ENCODE measurements at places on chromosomes 11 and 22.
A peak's percentile ranks its signal among the peaks of the same experiment; 100 is the strongest.

GRCh38 chr22:23498811-23499798 lies 81.0 kb downstream of the IGLL1 start:
- DNase-seq: no peak

DNA sequence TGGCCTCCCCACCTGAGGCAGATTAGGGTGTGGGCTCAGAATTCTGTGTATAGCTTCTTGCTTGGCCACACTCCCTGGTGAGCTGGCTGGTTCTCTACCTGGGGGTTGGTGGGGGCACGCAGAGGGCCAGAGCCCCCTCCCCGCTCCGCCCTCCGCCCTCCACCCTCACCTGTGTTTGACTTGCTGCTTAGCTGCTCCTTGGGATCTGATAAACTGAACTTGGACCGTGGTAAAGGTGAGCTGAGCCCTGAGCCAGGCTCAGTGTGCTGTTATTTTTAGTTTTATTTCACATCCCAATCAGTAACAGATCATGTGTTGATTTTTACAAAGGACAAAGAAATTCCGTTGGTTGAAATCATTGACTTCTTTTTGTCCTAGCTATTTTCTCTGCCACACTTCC lies 2.0 kb downstream of the OVOL1 start:
- DNase-seq: no peak

GRCh38 chr11:798093-798713 lies at the start of gene SLC25A22:
SLC25A22 (minus strand) TSS chr11:798281; CDS start chr11:795006, 3,275 bp downstream.
- DNase-seq: peak; percentile 80

DNA sequence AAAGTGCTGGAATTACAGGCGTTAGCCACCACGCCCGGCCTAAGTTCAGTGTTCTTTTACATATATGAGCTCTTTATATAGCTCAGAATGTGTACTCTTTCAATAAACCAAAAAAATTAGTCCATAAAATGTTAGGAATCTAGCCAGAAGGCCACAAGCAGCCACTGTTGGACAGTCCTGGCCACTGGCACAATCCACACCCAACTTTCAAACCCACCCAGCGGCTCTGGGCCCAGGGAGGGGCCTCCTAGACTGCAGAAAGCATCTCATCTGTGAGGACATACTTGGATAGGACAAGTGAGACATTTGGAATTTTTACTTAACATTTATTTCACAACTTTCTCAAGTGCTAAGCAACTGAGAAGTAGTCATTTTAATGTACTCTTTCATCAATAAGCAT lies 6.4 kb downstream of the PACSIN2 start:
- no peak for DNase-seq

DNA sequence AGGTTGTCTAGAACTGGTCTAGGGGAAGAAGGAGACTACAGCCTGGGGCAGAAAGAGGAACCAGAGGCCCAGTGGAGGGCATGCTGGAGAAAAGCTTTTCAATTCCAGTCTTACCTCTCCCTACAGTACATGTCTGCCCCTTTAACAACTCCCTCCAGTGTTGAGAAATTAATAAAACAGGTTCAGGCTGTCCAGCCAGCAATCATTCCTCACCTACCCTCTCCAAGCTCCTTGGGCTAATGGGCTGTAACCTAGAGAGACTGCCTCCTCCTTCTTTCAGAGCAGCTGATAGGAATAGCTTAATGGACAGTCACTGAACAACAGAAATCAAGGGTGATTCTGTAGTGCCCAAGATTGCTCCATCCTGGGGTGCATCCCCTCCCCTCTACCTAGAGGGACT lies 8.8 kb downstream of the SLC35F2 start:
- no peak for DNase-seq

GRCh38 chr11:128970598-128971190 lies 28.0 kb upstream of the TP53AIP1 start:
- DNase-seq: no peak

DNA sequence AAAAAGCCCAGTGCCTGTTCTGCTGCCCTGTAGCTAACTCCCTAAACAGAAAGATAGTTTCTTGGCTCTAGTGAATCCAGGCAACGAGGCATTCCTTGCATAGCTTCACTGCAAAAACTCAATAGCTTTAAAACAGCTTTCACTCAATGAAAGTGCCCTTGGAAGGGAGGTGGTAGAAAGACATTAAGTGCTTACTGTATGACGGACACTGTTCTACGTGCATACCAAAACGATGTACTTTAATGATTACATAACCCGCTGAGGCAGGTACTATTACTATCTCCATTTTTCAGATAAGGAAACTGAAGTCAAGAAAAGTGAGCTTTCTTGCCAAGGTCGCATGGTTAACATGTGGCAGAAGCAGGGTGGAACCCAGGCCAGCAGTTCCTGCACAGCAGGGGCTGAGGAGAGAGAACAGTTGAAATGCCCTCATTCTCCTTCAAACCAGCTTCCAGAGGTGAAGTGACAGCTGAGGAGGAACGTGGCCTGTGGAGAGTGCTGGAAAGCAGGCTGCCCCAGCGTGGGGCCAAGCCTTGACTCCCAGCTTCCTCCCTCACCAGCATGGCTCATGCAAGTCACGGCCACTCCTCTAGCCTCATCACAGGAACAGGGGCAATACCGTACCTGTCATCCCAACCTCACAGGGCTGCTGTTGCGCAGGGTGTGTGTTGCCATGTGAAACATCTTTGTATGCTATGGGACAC lies 227.5 kb upstream of the NARS2 start:
- DNase-seq: no peak

GRCh38 chr11:41414771-41415440 lies 44.5 kb downstream of the LRRC4C start:
- DNase-seq: no peak

GRCh38 chr22:50025993-50026392 lies 13.4 kb upstream of the IL17REL start:
- no peak for DNase-seq

DNA sequence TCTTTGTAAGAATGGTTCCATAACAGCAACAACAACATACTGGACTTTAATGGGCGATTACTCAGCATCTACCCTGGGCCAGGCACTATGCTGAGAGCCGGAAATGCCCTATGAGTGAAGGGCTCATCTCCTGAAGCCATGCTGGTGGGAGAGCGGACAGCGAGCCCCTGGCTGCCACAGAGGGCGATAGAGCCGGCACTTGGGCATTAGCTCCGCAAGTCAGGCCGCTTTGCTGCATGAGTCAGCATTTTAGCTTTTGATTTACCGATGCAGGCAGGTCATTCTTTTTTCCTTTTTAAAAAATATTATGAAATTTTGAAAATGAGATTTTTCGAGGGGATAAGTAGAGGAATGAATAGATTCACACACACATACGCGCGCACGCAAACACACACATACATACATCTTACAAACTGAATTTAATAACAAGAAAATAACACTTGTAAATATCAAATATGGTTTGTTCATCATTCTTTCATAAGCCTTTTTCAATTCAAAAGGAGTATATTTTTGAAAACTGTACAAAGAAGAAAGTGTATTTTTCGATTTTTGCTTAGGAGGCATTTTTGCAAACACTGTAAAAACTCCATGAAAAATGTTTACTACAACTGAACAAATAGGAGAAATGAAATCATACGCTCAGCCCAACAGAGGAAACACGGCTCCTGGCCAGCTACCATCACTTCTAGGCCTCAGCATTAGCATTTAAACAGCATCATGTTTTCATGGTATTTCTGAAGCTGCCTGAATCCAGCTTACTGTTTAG lies 667.3 kb downstream of the OPCML start:
- DNase-seq: no peak

- no peak for DNase-seq
Observed at GRCh38 chr11:18392434-18393321, 1.7 kb upstream of the LDHA start.

DNA sequence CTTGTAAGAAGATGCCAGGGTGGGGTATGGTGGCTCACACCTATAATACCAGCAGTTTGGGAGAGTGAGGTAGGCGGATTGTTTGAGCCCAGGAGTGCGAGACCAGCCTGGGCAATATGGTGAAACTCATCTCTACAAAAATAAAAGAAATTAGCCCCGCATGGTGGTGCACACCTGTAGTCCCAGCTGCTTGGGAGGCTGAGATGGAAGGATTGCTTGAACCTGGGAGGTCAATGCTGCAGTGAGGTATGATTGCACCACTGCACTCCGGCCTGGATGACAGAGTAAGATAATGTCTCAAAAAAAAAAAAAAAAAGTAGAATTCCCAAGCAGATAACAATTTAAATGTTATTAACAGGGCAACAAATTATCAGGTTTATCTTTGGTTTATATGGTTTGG lies 20.2 kb downstream of the ACER3 start:
- no peak for DNase-seq

GRCh38 chr11:107702723-107703122 lies 9.1 kb downstream of the SLN start:
- DNase-seq: no peak

DNA sequence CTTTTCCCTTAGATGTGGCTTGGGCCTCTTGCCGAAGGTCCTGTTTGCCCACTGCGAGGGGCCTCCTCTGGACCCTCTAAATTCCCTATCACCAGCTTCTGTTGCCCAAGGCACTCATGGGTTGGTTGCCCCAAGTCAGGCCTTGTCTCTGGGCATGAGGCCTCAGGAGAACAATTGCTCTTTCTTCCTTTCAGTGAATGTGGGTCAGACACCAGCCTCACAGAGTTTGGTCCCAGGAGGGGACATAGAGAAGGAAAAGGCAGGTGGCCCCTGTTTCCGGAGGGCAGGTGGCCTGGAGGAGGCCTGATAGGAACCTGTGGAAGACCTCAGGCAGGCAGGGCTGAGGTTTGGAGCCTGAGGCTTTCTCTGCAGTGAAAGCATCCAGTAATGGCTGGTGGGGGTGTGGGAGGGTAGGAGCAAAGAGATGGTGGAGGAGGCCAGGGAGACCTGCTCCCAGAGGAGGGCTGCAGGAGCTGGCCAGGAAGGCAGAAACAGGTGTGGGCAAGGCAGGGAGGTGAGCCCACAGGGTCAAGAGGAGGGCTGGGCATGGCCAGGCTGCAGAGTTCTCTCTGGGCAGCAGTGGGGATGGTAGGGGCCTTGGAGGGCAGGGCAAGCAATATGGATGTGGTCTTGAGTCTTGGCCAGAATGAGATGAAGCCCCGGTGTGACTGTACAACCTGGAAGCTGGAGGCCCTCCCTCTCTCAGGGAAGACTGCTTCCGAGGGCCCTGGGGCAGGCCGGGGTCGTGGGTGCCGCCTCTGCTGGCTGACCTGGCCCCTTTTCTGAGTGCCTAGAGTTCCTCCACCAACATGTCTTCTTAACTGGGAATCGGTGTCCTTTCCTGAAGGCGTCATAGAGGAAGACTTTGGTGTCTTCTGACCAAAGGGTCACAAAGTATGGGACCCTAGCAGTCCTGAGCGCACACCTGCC lies 28.0 kb upstream of the LMO1 start:
- DNase-seq: no peak

DNA sequence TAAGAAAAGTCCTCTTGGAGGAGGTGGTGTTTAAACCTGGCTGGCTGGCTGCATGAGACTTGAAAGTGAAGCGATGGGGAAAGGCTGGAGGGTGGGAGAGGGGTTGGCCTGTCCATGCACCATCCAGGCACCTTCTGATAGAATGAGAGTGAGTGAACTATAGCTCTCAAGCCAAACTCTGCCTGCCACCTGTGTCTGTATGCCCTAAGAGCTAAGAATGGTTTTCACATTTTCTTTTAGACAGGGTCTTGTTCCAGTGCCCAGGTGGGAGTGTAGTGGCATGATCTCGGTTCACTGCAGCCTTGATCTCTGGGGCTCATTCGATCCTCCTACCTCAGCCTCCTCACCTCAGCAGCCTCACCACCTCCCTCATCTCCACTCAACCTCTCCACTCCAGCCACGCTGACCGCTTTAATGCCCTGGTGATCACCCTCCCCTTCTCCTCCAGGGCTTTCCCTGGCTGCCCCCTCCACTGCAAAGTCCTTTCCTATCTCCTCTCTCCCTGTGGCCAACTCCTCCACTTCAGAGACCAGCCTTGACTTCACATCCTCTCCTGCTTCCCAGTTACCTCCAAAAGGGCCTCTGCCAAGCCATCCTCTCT lies 38.3 kb upstream of the DKK3 start:
- DNase-seq: no peak

GRCh38 chr22:19674929-19675253 lies 39.4 kb upstream of the SEPTIN5 start:
- DNase-seq: no peak

DNA sequence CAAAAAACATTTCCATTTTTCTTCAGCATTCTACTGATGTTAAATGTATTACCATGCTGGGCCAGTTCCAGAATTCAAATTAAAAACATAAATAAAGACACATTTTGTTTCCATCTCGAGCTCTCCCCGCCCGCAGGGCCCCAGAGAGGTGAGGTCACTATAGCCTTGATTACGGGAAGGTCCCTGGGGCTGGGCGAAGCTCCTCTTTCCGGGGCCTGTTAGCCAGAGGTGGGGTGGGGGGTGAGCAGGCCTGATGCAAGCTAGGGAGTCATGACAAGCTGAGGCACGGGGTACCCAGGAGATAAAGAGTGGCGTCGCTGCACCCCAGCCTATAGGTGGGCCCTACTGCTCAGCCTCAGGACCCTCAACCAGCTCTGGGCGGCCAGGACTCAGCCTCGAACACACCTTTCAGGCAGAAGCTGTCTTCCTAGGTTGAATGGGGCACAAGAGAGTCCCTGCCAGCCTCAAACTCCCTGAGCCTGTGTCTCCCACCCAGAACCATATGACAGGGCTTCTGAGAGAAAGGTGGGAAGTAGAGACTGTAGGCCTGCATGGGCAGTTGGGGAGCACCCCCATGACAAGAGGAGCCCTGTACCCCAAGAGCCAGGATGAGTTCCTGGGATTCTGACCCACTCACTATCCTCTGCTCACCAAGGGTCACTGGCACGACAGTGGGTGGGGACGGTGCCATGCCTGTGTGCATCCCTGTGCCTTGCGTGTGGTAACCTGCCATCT lies 34.8 kb downstream of the KCNQ1OT1 start:
- DNase-seq: no peak

DNA sequence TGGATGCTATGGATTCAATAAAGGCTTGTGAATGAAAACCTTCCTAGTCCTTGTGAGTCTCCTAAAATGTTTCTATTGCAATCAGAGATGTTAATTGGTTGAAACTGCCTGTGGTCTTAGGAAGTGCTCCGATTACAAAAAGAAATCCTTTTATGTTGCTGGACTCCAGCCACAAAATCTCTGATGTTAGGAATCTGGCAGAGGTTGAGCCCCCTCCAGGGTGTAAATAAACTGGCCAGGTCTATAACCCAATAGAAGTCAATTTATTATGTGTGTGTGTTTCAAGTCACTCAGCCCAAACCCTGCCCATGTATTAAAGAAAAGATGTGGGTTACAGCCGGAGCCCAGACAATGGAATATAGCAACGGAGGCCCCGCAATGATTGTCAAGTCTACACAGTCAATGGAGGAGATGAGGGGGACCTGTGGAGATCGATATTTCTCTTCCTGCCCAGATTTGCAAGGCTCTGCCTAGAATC lies 218.1 kb upstream of the SORL1-AS1 start:
- DNase-seq: no peak

- no peak for DNase-seq
Observed at GRCh38 chr11:44939673-44940395, 10.8 kb downstream of the TP53I11 start.

- no peak for DNase-seq
Observed at GRCh38 chr11:111088847-111089355, 156.6 kb upstream of the POU2AF2 start.

- no peak for DNase-seq
Observed at GRCh38 chr11:67397986-67398660, 3.5 kb downstream of the PPP1CA start.

Data from activated CD4-positive, alpha-beta T cell treated with anti-CD3 and anti-CD28 coated beads for 24 hours (primary cell).